A549 treated with CORT108297 at 1 μM for 4 hours (cell line): ENCODE measurements at places on chromosomes 4 and X. TPM values are rescaled to one million over a fixed set of nuclear protein-coding genes. Genes with fewer than 3 reads are reported as not detected.

NXF2 gene
- total RNA-seq = not detected in 5 replicates

OTUD6A gene
- not detected in 5 replicates for total RNA-seq

ADH1A gene
- not detected in 5 replicates for total RNA-seq

ATOH1 gene
- not detected in 5 replicates for total RNA-seq

CCDC149 gene
- 1.4 to 2.3 TPM (median 1.7 TPM) in 5 replicates for total RNA-seq

AKAP14 gene
- not detected in 5 replicates for total RNA-seq

CNKSR2 gene
- 2.1 to 2.9 TPM (median 2.5 TPM) in 5 replicates for total RNA-seq

PGAM4 gene
- 0.32 to 0.46 TPM (median 0.43 TPM) in 5 replicates for total RNA-seq

IL21 gene
- not detected in 5 replicates for total RNA-seq

TEC gene
- total RNA-seq = 1.6 to 2.2 TPM (median 1.8 TPM) in 5 replicates

DCAF12L2 gene
- total RNA-seq = 0.05 to 0.12 TPM (median 0.10 TPM) in 5 replicates

GTPBP6 gene
- 36.5 to 57.1 TPM (median 53.9 TPM) in 5 replicates for total RNA-seq

UGT2A1 gene
- not detected in 5 replicates for total RNA-seq

KCTD8 gene
- not detected in 5 replicates for total RNA-seq

SLC10A4 gene
- 4.7 to 8.0 TPM (median 7.8 TPM) in 5 replicates for total RNA-seq

SHROOM4 gene
- not detected in 5 replicates for total RNA-seq

CNGA1 gene
- total RNA-seq = 0.08 to 0.12 TPM in 2 of 5 replicates, not detected in the others
